Right forelimb (tissue), 1 donor: ENCODE measurements at places on chromosomes 5 and 9.

DNA sequence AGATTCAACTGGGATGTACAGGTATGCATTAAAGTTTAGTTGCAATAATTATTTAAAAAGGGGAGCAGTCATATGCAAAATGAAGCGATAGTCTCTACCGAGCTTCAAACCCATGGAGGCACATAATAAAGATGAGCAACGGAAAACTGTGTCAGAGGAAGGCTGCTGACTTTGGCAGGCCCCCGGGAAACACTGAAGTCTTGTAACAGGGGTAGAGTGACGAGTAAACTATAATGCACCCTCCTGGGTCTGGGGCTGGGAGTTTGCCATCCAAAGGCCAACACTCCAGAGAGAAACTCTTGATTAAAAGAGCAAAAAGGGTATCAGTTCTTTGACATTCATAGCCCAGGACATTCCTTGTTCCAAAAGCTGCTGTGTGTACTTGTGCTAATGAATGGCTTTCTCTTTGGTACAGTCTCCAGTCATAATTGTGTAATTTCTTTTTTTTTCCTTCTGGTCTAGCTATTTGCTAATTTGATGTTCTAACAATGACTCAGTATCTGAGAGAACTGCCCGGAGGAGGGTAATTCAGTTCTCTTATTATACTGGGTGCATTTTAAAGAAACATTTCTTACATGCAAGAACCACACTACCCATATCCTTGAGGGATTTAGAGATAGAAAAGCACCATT, 59.2 kb downstream of the TNC start:
- DNase-seq, result no peak

DNA sequence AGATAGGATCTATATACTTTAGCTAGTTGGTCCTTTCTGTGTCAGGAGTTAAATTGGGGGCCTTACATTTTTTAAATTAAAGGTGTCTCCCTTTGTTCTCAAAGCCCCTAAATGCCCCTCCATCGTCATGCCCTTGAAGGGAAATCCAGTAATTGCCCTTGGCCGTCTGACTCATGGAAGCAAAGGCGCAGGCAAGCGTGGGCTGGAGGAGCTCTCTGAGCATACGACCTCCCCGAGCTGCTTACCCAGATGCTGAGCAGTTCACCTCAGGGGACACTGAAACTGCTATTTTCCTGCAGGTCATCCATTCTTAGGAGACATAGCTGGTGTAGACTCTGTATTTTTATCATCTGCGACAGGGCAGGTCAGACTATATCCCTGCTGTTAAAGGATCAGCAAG, 23.0 kb downstream of the PCSK1 start:
- no peak for DNase-seq

GRCh38 chr5:149711338-149711737, 18.8 kb upstream of the PPARGC1B start:
- DNase-seq, result no peak

DNA sequence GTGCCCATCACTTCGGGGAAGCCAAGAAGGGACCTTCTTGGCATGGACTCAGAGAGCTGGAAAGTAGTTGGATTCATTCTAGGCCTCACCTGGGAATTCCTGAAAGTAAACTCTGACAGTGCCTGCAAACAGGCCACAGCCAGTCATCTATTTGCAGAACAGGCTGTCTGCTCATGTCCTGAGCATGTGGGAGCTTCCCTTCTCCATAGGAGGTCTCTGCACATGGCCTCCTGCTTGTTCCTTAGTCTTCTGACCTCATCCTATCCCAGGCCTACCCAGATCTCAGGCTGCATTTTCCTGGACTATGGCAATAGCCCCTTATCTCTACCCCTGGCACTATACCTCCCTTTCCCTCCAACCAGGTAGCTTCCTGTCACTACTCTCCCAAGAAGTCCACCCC, 67.2 kb upstream of the FSTL4 start:
- no peak for DNase-seq

- DNase-seq, result no peak
These were observed 24.6 kb downstream of the DENND4C start for GRCh38 chr9:19255112-19255511.

- DNase-seq, result no peak
These were observed 496.1 kb downstream of the NFIB start for GRCh38 chr9:13817754-13818278.

- DNase-seq, result no peak
These were observed 321.0 kb upstream of the TRPC7 start for GRCh38 chr5:136686192-136686872.
